ENCODE measurements at places on chromosomes 2 and 18.

DNA sequence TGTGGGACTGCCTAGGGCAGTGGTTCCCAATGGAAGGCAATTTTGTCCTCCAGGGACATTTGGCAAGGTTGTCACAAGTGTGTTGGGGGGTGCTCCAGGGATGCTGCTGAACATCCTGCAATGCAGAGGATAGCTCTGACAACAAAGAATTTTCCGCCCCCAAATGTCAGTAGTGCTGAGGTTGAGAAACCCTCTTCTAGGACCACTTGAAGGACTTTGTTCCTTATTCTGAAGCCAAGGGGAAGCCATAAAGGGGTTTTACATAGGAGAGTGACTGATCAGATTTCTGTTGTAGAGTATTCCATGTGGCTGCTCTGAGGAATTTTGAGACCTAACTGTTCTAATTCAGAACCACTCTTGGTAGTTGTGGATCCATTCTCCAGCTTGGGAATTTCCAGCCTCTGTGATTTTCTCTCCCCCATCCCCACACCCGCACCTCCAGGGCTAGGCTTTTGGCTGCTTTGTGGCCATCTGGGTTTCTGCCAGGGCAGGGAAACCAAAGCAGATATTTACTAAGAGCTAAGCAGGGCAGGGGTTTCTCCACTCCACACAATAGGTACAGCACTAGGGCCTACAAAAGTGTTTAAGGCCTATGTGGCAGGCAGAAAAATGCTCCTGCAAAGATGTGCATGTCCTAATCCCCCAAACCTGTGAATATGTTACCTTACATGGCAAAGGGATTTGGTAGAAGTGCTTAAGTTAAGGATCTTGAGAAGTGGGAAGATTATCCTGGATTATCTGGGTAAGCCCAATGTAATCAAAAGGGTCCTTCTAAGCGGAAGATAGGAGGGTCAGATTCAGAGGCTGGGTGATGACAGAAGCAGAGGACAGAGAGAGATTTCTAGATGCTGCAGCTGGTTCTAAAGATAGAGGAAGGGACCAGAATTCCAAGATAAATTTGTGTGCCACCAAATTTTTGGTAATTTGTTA, 135.4 kb downstream of the TMEM17 start:
- DNase-seq: no peak

DNA sequence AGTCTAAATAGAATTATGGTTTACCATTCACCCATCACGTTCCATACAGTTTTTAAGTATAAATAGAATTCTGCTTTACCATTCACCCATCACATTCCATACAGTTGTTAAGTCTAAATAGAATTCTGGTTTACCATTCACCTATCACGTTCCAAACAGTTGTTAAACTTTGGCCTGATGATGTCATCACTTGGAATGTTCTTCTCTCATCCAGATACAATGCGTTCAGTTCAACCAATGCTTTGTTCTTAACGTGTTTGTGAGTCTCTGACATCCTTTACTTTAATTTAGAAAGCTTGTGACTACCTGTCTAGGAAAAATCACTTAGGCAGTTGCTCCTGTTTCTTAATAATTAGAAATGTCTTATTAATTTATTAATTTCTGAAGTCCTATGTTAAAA, 236.3 kb upstream of the RASGRP3 start:
- DNase-seq: no peak

GRCh38 chr2:10007435-10007834, 35.9 kb upstream of the KLF11 start:
- DNase-seq: no peak

DNA sequence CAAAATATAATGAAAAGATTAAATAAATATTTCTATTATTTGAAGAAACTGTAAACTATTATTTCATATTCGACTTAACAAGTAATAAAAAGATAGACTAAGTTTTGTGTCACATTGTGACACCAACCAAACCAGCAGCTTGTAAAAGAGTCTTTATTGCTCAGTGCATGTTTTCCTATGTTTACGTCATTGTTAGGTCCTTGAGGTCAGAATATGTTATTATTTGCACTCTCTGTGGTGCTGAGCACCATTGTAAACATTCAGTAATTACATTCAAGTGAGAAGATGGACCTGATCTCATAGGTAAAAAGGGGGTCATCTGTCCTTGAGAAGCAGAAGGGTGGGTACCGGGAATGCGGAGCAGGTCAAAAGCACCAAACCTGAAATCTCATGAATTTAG, 1999.1 kb upstream of the CELF4 start:
- no peak for DNase-seq

- DNase-seq: no peak
Measured at GRCh38 chr2:5587766-5588165, 104.4 kb upstream of the SOX11 start.

- DNase-seq: no peak
Measured at GRCh38 chr2:211062297-211062612, 505.9 kb downstream of the CPS1 start.

DNA sequence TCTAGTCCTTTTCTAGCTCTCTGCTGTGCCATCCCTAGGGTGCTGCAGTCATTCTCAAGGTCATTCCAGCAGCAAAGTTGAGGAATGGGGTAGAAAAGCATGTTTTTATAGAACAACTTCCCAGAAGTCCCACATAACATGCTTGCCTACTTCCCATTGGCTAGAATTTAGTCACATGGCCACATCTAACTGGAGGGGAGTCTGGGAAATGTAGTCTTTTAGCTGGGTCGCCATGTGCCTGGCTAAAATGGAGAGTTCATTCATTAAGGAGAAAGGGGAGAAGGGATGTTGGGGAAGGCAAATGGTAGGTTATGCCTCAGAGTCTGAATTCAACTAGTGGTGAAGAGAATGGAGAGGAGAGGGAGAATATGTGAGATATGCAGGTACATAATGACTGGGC, 85.7 kb downstream of the SLC4A3 start:
- DNase-seq: no peak

GRCh38 chr18:50973367-50974126, 5.7 kb downstream of the ELAC1 start:
- DNase-seq: no peak

DNA sequence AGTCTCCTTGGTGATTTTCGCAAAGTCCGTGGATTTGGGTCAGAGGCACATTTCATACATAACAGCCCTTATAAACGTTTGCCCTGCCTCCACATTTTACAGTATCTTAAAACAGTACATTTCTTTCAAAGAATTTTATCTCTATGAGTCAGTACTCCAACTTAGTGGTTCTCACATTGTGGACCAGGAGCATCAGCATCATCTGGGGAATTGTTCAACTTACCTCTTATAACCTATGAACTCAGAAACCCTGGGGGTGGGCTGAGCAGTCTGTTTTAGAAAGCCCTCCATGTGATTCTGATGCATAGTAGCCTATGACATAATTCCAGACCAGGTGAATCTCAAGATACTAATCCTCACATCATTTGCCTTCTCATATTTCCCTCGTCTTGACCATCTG, 12.4 kb downstream of the SUPT7L start:
- DNase-seq: no peak

- no peak for DNase-seq
Measured at GRCh38 chr18:3879114-3879835, 429.3 kb downstream of the TGIF1 start.

DNA sequence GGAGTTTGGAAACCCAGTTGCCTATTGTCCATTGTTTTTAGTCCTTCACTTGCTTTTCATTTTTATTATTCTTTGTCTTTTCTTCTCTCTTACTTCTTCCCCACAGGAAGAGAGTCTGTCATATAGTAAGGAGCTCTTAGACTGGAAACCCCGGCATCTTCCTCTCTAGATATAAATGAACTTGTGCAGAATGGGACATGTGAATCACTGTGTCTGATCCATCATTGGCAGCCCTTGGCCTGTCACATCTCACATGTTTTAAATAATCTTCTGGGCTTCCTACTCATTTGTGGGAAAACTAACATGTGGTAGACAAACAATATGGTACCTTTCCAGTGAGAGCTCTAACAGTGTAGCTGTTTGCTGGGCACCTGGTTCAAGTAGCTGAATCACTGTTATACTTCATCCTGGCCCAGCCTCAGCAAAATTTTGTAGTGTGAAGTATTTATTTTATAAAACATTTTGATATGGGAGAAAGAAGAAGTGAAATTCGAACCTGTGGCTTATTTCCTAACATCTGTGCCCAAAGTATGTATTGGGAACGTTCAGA, 112.8 kb downstream of the PHLPP1 start:
- no peak for DNase-seq

DNA sequence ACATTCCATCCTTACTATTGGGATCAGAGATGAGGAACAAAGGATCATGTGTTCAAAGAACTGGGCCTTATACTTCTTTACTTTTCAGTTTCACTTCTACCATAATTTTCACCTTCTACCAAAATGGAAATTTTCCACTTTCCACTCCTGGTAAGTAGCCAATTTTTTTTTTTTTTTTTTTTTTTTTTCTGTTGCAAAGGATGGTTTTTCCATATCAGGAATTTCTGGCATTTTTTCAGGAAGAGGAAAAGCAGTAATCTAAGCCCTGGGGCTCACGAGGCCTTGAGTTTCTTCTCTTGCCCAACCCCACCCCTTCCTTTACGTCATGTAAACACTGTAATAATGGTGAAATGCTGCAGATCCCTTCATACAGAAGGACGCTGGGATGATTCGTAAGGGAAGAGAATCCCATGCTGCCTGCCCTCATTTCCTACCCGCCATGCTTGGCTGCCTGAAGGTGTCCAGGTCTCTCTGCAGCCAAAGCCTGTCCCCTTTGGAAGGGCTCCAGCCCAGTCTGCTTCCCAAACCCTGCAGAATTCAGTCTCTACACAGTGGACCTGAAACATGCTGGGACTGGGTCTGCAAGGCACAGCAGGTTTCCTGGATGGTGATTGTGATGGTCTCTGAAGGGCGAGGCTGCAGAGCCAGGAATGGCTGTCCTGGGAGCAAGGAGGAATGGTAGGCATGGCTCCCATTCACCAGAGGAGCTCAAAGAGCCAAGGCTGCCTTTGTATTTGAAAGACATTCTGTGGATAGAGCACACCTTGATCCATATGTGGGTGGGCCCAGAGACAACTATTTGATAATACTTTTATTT, 57.0 kb downstream of the EFR3B start:
- DNase-seq: no peak

- no peak for DNase-seq
Measured at GRCh38 chr2:238855891-238856580, 8.2 kb downstream of the TWIST2 start.

DNA sequence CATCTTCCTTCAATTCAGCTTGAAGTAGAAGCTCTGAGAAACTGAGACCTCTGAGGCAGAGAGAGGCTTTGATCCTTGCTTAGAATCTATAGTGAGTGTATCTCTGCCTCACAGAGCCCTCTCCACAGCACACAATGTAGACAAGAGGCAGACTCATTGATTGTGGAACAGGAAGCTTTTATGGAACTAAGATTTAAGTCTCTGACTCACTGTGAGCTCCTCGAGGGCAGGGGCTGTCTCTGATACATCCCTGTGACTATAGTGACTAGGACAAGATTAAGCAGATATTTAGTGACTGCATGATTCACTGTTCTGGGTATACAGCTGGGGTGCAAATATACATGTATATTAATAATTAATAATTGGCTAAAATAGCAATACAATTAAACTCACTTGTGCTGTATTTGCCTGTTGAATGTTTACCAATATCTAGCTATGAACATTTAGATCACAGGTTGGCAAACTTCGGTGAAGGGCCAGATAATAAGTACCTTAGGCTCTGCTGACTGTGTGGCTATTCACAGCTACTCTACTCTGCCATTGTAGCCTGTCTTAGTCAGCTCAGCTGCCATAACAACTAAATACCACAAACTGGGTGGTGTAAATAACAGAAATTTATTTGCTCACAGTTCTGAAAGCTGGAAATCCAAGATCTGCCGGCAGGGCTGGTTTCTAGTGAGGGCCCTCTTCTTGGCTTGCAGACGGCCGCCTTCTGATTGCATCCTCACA, 54.4 kb downstream of the ARHGEF4 start:
- no peak for DNase-seq

GRCh38 chr18:76554547-76555222, 59.6 kb upstream of the ZNF516 start:
- no peak for DNase-seq

- DNase-seq: no peak
Measured at GRCh38 chr2:170711774-170712652, 3.1 kb upstream of the SP5 start.

- no peak for DNase-seq
Measured at GRCh38 chr2:25079050-25079635, 37.3 kb downstream of the EFR3B start.

DNA sequence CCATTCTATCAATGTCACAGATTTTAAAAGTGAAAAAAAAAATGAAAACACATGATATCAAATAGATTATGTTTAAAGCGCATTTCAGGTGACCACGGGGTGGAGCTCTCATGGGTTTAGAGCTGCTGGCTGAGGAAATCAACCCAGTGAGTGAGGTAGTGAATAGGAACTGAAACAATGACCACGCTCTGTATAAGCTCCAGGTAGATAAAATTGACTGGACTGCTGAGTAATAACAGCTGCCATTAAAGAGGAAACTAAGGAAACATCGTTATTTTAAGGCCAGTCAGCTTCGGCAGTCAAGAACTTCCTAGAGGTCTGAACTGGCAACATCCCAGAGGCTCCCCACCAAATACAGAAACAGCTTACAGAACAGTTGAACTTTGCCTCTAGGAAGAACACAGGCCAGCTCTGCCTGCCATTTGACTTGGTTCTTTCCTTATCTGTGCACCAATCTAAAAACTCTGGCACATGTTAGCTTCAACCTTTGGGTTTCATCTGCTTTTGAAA, 185.9 kb downstream of the PDE1A start:
- no peak for DNase-seq

GRCh38 chr2:212223696-212224095, 314.9 kb downstream of the ERBB4 start:
- DNase-seq: no peak

GRCh38 chr18:10289251-10289650, 165.2 kb upstream of the APCDD1 start:
- no peak for DNase-seq

- peak; percentile 88 for DNase-seq
Measured at GRCh38 chr18:12271376-12272235, 17.4 kb downstream of the CIDEA start.

GRCh38 chr2:224194161-224194560, 155.1 kb upstream of the SERPINE2 start:
- DNase-seq: no peak

DNA sequence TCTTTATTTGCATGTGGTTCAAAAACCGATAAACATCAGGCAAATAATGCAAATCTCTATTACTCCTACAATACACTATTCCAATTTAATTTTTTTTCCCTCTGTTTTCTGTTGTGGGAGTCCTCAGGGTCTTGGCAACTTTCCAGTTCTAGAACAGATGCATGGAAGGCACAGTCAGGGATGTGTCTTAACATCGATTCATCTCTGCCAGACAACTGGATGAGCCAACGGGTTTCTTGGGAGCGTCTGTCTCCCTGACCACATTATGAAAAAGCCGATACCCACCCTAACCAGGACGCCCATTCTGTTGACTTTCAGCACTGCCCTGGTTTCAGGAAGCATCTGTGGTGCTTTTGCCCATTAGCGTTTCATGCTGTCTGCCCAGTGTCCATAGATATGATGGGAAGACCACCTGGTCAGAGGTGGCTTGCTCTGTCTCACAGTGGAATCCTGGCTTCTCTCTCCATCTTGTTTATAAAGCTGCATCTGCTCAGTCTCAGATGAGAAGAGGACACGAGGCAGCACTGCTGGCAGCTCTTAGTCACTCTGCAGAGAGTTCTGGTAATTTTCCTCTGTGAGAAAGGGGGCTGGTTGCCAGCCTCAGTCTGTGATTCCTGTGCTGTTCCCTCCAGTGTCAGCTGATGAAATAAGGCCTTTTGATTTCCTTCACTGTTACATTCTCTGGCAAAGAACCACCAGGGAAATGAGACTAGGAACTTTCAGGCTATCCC, 57.9 kb upstream of the KCNE4 start:
- DNase-seq: no peak

Measured in 8988T (cell line).